ENCODE measurements at places on chromosomes 5 and 9.

GRCh38 chr9:104555521-104555920 is 13.4 kb upstream of the OR13C8 start:
- DNase-seq: no peak

GRCh38 chr5:148858106-148858505 is 31.7 kb downstream of the ADRB2 start:
- no peak for DNase-seq

DNA sequence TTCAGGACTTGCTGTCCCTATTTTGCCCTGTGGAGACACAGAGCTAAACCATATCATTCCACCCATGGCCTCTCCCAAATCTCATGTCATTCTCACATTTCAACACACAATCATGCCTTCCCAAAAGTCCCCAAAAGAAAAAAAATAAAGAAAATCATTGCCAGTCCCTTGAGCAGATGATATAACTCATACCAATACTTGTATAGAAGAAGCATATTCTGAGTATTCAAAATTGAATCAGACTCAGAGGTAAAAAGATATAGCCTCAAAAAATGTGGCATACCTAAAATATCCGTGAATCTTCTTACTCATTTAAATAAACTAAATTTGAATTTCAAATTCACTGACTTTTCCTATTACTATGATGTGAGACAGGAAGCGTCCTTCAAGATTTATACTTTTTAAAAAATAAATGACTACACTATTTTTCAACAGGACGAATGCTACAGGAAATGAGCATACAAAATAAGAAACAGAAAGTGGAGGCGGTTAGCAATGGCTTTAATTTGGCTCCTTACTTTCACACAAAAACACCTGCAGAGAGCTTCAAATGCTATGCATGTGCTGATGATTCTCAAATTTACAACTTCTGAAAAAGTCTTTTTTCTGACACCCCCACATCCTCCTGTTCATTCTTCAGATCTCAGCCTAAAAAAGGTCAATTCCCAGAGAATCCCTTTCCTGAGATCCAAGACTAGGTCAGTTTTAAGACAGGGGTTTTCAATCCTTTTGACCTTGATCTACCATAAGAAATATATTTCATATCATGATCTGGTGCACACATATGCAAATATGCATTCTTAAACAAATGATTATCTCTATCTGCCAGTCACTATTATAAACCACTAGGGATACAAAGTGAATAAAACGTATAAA is 39.6 kb upstream of the DMXL1 start:
- DNase-seq: no peak

DNA sequence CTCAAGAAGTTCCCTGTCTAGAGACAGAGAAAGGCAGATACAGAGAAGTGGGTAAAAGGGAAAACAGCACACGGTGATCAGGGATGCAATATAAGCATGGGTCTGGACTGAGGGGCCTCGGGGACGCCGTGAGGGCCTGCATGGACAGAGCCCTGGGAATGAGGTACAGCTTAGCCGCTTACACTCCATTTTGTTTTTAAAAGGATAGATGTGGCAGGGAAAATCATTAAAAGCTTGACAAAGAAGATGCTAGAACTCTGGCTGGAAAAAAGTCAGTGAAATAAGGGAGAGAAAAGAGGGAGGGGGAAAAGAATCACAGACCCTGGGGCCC is 69.1 kb downstream of the EPB41L4B start:
- DNase-seq: no peak

GRCh38 chr9:69178583-69179011 is 4.5 kb downstream of the TJP2 start:
- DNase-seq: no peak

DNA sequence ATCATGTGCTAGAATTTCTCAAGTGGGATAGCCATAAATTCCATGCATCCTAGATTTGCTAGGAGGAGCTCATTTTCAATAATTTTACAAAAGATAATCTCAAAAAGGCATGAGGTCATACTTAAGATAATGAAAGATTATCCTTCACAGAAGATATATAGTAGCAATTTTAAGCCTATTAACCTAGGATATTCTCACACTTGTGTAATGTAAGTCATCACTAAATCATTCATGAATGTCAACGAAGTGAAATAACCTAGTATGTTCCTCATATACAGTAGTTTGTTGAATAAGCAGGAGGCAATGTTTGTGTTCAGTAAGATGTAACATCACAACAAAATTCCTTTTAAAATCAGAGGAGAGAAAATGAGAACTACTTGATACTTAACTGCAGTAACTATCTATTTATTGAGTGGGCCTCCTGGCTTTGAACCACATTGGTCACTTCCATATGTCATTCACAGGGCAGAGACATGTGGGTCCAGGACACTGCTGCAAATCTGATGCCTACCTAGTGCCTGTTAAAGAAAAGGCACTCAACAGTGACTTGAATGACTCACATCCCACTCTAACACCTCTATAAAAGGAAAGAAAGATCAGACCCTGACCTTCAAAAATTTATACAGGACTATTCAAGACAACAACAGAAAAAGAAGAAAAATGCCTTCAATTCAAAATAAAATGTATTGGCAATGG is 8.2 kb downstream of the LIFR start:
- no peak for DNase-seq

- no peak for DNase-seq
These were observed 11.2 kb upstream of the TBC1D9B start for GRCh38 chr5:179918742-179919486.

DNA sequence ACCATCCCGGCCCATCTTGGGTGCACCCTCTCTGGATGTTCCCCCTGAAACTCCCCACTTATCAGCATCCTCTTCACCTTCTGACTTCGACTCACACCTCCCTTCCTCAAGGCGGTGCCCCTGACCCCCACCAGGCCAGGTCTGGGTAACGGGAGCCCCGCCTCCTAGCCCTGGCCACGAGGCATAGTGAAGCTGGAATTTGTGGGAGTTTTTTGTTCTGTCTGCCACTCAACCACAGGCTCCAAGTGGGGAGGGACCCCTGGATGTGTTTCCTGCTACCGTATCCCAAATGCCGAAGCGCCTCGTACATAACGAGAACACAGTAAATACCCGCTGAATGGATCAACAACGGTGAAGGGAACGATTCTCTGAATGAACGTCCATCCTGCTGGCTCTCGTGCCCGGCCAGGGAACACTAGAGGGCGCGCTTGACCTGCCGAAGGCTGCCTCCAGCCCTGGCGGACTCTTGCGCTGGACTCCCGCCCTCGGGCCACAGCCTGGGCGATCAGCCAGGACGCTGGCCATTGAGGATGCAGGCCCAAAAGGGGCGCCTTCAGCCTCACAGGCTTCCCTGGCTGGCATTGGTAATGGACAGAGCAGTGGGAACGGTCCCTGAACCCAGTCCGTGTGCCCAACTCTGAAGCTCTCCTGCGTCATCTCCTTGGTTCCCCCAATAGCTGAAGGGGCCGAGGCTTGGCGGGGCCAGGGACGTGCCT is 47.3 kb upstream of the PHYKPL start:
- DNase-seq: peak; percentile 27

GRCh38 chr9:121902461-121903135 is 190.5 kb downstream of the TTLL11 start:
- DNase-seq: no peak

- no peak for DNase-seq
These were observed 13.2 kb downstream of the PTGS1 start for GRCh38 chr9:122383992-122384461.

GRCh38 chr9:134276453-134277245 is 49.6 kb upstream of the RXRA start:
- no peak for DNase-seq

- peak; percentile 53 for DNase-seq
These were observed 98.8 kb downstream of the LHX2 start for GRCh38 chr9:124110307-124110915.

DNA sequence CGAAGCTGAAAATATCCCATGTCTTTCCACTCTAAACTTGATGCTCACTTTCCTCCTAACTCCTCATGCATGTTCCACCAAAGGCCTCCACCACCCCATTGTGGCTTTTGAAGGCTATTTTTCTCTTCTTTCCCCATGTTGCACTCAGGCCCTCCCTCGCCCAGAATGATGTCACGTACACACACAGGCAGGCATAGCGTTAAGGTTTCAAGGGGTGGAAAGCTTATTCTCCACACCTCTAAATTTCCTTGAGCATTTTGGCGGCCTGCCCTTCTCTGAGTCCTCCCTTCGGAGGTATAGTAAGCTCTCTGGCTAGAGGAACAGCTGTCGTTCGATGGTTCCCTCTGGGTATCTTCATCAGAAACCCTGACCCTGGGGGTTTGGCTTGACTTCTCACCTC is 673.5 kb downstream of the ACTL7B start:
- DNase-seq: no peak

DNA sequence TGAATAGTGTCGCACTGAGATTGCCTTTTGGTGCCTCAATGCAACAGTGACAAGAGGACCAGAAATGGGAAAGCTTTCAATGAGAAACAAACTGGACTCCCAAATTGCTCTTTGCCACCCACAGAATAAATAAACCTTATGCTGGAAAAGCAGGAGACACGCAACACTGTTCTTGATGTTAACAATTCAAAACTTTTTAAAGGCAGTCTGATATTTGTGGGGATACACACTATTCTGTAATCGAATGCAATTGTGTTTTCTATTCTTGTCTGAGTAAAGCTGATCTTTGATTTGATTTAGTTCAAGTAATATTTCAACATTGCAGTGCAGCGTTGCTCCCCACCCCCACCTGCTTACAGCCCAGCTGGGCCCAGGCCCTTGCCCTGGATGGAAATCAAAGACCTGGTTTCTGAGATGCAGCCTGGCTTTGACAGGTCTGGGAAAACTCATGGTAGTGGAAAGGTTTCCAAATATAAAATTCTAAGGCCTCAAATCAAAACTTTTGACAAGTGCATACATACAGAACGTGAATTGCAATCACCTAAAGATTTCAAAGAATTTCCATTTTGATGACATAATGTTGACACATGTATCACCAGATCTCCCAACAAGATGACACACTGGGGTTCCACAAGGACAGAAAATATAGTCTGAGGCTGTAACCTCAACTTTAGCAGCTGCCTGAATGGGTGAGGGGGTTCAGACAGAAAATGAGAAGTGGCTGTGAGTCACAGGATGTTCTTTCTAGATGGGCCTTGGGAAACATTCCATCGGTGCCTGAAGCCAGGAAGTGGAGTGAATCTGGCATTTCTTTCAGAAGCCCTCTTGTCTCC is 55.1 kb downstream of the ABCA1 start:
- no peak for DNase-seq

GRCh38 chr5:121745407-121745806 is 106.3 kb upstream of the FTMT start:
- no peak for DNase-seq

Measured in CD8-positive, alpha-beta memory T cell (primary cell).